Memory B cell (primary cell): ENCODE measurements at places on chromosomes 5 and 9.

DNA sequence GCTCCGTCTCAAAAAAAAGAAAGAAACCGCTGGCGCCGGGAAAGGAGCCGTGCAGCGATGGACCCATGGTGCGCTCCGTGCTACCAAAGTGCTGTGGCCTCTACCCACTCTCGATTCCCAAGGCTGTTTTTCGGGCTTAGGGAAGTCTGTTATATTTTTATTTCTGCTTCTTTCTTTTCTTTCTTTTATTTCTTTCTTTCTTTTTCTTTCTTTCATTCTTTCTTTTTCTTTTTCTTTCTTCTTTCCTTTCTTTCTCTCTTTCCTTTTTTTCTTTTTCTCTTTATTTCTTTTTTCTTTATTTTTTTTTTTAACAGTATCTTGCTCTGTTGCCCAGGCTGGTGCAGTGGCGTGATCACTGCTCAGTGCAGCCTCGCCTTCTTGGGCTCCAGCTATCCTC is 87.5 kb downstream of the ANXA2R start:
- DNase-seq: no peak

- no peak for DNase-seq
Measured at GRCh38 chr5:151274666-151275065, 21.7 kb downstream of the GM2A start.

DNA sequence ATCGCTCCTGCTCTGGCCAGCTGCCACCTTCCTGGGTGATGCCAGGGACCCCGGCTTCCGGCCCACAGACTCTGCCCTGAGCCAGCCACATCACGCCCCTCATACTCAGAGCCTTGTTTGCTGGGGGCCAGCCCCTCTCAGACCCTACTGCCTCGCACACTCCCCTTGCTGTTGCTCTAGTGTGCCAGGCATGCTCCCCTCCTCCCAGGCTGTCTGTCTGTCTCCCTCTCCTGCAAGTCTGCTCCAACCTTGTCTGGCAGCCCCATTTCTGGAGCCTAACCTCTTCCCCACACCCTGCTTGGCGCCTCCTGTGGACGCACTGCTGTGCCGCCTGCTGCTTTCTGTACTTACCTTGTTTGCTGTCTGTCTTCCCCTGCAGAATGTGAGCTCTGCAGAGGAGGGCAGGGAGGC is 184.7 kb downstream of the HSPA4 start:
- no peak for DNase-seq

GRCh38 chr5:98742396-98743073 is 30.9 kb upstream of the RGMB start:
- no peak for DNase-seq

DNA sequence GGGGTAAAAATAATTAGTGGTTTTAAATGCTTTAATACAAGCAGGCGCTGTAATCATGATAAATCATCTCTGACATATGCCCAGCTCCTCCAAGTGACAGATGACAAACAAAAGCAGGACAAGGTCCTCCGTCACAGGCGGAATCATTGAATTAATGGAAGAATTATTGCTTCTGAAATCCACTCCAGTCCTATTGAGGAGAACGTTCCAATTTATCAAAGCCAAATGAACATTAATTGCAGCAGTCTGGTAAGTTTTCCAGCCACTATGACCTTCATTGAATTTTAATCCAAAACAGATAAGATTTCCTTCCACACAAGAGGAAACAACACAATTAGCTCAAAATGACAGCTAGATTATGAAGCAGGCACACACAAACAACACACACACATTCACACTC is 136.8 kb downstream of the ASTN2 start:
- no peak for DNase-seq

- DNase-seq: no peak
Measured at GRCh38 chr5:81207009-81207408, 26.1 kb upstream of the CKMT2 start.

DNA sequence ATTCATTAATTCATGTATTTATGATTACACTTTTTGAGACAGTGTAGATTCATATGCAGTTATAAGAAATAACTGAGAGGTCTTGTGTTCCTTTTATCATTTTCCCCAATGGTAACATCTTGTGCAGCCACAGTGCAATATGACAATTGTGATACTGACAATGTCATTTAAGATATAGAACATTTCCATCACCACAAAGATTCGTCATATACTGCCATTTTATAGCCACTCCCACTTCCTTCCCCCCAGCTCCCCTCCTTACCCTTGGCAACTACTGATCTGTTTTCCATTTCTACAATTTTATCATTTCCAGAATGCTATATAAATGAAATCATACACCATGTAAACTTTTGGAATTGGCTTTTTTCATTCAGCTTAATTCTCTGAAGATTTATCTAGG is 53.8 kb downstream of the NR2F1 start:
- DNase-seq: no peak

- DNase-seq: no peak
Measured at GRCh38 chr9:72844440-72844768, 108.4 kb downstream of the ALDH1A1 start.

DNA sequence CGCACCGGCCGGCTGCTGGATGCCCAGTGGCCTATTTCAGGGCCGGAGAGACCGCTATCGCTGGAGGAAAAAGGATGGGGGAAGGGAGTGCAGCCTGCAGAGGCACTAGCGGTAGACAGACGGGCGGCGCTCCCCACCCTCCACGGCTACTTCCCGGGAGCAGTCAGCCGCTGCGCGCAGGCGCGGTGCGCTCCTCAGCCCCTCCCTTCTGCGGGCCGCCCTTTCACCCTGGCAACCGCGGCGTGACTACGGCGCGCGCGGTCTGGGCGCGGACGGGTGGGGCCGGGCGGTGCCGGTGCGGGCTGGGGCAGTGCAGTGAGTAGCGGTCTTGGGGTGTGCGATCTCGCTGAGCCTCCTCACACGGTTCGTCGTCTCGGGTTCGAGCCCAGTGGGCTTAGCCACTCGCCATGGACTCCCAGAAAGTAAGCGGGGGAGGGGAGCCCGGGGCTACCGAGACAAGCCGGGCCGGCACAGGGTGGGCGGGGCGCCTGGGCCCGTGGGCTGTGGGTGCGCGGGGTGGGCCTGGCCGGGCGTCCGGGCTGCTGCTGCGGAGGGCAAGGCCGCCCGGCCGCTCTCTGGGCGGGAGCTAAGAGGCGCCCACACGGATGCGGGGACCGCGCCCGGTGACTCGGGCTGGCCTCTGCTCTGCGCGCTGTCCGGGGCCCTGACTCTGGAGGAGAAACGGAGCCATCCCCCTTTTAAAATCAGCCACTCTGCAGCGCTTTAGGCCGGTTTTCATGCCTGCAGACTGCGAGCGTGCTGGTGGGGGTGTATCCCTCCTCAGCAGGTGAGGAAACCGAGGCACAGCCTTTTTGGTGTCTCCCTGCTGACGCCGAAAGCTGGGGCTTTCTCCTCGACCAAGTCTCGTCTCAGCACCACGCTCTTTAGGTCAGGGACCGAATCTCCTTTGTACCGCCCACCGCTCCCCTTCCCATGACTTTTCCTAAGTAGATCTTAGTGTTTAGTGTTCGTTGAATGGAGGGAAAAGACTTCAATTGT is at the start of gene FSD1L:
Gene FSD1L (plus strand): TSS at position 221 of the 999 bp plus-strand sequence. CDS start 187 bp downstream, at position 408.
- DNase-seq: peak; percentile 73

DNA sequence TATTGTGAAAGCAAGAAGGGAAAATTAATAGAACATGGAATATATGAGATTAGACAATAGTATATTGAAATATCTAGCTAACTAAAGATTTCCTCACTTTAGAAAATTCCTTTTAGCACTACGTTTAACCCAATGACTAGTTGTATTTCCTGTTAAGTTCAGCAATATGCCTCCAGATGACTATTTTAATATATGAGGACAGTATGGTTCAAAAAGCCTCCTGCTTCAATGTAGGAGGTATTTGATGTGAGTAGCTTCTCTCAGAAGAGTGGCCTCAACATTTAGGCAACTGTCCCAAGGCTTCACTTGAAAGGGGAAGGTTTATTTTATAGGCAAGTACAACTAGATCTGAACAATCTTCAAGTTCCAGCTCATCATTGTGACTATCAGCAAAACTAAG is 2.0 kb upstream of the MEF2C start:
- DNase-seq: no peak

- DNase-seq: no peak
Measured at GRCh38 chr5:179512452-179513000, 37.8 kb upstream of the RUFY1 start.

DNA sequence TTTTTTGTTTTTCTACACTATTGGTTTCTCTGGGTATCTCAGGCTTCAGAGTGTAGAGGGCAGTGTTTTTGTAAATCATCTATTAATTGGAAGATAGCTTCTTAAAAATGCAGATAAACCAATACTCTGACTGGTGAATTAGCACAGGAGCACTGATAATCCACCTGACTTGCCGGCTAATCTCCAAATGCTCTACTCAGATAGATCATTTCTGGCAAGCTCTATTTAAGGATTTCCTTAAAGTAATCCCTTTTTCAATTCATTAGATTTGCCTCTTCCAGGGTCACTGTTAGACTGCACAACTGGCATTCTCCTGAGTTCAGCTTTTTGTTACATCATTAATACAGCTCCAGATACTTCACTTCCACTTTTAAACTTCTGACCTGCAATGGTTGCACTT is 1390.3 kb upstream of the NUDT12 start:
- no peak for DNase-seq

- DNase-seq: no peak
Measured at GRCh38 chr5:133415506-133415905, 196.8 kb downstream of the FSTL4 start.

DNA sequence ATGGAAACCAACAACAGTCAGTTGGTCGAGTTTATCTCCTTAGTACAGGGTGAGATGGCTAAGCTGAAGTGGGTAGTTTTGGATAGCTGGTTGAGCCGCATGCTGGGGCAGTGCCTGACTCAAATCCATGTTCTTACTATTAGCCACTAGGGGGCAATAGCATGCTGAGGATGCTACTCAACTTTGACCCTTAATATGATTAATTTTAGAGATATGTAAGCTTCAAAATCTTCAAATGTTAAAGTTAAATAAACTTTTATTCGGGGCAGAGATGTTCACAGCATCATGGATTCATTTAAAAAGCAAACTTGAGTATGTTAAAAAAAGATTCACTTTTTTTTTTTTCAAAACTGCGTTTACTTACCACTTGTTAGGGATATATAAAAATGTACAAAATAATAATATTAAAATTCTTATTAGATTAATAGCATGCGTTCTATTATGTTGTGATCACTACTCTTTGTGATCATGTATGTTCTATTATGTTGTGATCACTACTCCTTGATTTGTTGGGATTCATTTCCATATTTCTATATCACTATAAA is 57.0 kb downstream of the C9orf153 start:
- no peak for DNase-seq

DNA sequence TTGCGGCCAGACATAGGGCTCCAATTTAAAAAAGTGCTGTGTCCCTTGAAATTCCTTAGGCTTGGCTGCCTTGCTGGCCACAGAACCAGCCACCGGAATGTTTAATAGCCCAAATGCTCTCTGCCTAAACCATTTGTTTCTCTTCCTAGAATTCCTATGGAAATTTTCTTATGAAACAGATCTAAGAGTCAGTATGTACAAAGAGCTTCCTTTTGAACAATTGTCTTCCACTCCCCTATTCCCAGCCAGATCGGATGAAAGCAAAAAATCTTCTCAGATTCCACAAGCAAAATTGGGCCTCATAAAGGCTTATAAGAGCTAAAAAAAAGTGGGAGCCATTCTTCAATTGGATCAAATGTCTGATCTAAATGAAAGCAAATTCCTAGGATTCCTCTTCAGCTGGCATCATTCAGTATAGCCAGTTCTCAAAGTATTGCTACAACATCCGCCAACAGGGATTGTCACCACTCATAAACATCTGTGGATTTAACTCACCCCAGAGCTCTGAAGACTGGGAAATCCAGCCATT is 104.3 kb downstream of the CEMIP2 start:
- DNase-seq: no peak

DNA sequence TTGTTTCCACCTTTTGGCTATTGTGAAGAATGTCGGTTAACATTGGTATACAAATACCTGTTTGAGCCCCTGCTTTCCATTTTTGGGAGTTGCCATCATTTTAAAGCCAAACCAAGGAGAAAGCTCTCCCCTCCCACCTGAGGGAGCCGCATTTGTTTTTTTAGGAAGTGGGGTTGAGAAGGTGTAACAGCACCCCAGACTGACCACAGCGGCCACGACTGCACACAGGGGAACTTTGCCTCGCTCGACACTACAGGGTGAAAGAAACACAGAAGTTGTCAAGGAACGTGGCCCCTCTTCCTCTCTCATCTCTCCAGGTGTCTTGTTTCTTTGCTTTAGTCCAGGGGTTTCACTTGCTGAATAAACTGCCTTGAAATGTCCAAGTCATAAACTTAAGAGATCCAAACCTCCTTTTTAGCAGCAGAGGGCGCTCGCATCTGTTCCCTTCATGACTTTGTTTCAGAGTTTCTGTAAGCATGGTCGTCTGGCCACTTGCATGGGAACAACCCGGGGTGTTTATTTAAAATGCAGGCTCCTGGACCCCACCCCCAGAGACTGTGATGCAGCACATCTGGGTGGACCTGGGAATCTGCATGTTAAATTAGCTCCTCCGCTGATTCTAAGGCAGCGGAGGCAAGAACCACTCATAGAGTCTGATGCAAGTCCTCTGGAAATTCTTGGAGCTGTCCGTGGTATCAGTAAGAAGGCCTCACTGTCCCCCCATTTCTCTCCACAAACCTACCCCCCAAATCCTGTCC is 2.1 kb upstream of the TTLL11 start:
- DNase-seq: peak; percentile 42

DNA sequence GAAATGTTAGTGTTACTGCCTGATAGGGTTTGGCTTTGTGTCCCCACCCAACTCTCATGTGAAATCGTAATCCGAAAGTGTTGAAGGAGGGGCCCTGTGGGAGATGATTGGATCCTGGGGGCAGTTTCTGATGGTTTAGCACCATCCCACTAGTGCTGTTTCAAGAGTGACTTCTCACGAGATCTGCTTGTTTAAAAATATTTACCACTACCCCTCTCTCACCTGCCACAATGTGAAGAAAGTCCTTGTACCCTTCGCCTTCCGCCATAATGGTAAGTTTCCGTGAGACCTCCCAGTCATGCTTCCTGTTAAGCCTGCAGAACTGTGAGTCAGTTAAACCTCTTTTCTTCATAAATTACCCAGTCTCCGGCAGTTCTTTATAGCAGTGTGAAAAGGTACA is 2.6 kb upstream of the RFX3 start:
- no peak for DNase-seq

GRCh38 chr5:168875832-168876231 is 296.7 kb upstream of the PANK3 start:
- no peak for DNase-seq

GRCh38 chr5:143929486-143929885 is 117.5 kb downstream of the HMHB1 start:
- DNase-seq: no peak

GRCh38 chr5:89300426-89300970 is 417.5 kb upstream of the MEF2C start:
- no peak for DNase-seq

DNA sequence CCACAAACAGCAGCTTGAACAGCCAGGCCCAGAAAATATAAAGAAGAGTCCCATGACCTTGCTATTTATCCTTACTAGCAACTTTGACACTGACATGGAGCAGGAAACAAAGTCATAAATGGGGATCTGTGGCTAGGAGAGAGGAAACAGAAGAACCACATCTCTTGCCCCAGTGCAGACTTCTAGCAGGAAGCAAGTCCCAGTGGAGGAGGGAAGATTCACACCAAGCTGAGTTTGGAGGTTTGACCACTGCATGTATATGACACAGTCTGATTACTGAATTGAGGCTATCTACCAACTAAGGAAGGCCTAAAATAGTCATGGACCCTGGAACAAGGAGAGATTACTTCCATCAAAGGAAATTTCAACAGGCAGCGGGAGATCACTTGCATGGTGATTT is 51.4 kb downstream of the CDH6 start:
- DNase-seq: no peak

- DNase-seq: no peak
Measured at GRCh38 chr5:39137819-39138451, 63.7 kb upstream of the RICTOR start.

- no peak for DNase-seq
Measured at GRCh38 chr5:14699807-14700400, 35.4 kb downstream of the OTULIN start.
